Eye (tissue), 1 donor: ENCODE measurements at places on chromosomes 6 and 20.

DNA sequence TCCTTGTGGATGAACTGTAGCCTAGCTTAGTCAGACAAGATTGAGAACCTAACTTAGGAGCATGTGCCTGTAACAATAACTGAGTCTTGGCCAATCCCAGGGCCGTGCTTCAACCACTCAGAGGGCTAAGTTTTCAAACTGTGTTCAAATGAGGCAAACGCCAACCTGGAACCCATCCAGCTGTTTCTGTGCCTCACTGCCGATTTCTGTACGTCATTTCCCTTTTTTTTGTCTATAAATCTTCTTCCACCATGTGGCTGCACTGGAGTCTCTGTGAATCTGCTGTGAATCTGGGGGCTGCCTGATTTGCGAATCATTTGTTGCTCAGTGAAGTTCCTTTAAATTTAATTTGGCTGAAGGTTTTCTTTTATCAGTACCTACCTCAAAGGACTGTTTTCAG is 115.0 kb upstream of the CHD6 start:
- no peak for DNase-seq

DNA sequence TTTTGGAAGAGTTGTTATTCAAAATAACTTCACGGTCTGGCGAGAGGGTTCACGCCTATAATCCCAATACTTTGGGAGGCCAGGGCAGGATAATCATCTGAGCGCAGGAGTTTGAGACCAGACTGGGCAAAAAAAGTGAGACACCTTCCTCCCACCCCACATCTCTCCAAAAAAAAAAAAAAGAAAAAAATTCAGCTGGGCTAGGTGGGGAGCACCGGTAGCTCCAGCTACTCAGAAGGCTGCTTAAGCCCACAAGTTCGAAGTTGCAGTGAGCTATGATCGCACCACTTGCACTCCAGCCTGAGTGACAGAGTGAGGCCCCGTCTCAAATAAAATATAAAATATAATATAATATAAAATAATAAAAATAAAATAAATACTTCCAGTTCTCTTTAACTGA is 10.4 kb downstream of the OR2B2 start:
- DNase-seq: no peak

DNA sequence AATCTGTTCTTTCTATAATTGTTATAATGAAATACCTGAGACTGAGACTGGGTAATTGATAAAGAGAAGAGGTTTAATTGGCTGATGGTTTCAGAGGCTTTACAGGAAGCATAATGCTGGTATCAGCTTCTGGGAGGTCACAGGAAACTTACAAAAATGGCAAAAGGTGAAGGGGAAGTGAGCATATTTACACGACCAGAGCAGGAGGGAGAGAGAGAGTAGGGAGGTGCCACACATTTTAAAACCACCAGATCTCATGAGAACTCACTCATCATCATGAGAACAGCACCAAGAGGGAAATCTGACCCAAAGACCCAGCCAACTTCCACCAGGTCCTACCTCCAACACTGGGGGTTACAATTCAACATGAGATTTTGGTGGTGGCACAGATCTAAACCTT is 2.6 kb upstream of the SIRPB1 start:
- no peak for DNase-seq

DNA sequence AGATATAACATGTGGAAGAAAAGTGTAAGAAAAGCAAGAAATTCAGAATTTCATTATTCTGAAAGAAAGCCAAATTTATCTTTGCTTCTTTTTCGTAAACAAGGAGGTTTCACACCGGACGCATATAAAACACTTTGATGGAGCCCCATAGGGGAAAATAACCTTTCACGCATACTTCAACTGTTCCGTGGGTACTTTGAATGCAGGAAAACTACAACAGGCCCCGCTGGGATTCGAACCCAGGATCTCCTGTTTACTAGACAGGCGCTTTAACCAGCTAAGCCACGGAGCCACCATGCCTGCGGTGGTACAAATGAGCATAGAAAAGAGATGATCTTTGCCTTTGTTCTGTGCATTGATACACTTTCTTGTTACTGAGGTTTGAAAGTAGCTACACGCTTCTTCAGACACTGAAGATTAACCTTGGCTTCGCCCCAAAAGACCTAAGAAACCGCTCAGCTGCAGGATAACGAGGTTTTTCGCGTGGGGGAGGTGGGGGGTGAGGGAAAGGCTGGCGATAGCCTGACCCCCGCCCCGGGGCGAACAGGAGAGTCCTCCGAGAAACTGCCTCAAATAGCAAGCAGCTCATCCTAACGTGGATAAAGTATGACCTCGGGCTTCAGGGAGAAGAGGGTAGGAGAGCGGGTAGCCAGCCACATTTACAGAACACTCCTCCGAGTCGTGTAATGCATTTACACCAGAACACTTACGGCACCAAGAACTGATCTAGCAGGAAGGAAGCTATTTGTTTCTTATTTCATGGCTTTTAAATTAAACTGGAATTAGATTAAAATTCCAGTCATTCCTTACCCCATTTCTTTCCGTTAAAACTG is 5.3 kb upstream of the HMGN4 start:
- peak; percentile 100 for DNase-seq

- DNase-seq: no peak
Observed at GRCh38 chr6:16069222-16069621, 59.7 kb upstream of the MYLIP start.

DNA sequence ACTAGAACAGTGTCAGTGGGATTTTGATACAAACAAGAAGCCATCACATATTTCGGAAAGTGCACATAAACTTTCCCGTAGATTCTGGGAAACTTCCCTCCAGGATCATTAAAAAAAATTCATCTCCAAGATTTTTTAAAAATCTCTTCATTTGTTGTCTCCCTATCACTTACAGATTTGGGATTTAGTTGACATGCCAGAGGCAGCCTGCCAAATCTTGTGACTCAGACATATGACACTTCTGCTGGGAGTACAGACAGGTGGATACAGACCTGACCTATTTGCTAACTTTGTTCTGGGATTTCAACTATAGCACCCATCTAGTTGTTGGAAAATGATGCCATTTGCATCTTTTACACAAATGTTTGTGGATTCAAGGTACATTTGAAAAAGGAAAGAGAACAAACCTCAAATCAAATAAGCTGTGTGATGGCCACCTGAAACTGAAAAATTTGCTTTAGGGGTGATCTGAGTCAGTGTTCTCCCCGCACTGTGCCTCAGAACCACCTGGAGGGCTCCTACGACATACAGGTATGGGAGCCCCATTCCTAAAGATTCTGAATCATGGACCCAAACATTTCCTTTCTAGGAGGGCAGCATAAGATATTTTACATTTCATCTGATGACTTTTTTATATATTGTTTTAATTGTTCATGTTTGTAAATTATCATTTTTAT is 21.9 kb upstream of the CD2AP start:
- no peak for DNase-seq

DNA sequence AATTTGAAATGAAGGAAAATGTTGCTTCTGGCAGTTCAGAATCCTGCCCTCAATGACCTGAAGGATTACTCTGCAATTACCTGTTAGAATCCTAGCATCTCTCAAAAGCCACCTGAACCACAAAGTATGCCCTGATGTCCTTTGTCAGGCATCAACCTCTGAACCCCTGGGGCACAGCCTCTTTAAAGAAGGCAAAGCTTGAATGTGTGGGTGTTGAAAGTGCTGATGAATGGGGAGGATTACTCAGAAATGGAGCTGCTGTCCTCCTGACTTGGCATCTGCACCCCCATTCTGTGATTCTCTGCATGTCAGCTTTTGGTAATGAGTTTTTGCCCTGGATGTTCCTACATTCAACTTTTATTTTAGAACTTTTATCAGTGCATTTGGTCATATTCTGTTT is 179.2 kb downstream of the PKHD1 start:
- no peak for DNase-seq

GRCh38 chr6:150072201-150072600 is 3.3 kb upstream of the ULBP3 start:
- DNase-seq: no peak
